ENCODE measurements at places on chromosomes 7 and 10.

- DNase-seq, result no peak
Measured at GRCh38 chr7:132940084-132940483, 141.8 kb downstream of the CHCHD3 start.

DNA sequence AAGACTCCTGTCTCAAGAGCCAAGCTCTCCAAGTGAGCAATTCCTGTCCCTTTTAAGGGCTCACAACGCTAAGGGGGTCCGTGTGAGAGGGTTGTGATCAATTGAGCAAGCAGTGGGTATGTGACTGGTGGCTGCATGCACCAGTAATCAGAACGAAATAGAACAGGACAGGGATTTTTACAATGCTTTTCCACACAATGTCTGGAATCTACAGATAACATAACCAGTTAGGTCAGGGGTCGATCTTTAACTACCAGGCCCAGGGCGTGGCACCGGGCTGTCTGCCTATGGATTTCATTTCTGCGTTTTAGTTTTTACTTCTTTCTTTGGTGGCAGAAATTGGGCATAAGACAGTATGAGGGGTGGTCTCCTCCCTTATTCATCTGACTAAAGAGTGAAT is 54.9 kb upstream of the SP4 start:
- no peak for DNase-seq

DNA sequence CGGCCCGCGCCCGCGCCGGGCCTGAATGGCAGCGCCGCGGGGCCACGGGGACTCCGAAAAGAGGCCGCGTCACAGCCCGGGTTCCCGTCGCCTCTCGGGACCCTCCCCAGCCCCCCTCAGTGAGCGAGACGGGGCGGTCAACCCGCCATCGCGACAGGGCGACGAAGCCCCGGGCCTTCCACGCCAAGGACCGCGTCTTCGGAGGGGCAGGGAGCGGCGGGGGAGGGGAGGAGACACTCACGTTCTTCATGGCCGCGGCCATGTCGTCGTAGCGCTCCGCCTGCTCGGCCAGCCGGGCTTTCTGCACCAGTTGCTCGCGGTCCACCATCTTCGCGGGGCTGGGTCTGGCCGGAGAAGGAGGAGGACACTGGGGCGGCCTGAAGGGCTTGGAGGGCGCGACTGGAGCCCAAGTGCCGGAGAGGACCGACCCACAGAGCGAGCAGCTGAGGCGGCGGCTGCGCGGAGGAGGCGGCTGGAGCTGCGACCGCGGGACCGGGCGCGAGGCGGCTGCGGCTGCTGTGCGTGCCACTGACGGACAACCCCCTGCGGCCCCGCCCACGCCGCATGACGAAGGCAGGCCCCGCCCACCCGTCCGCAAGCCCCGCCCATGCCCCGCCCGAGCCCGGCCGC is at the start of gene YWHAG:
TSS of gene YWHAG (minus strand) at position 511 of the 630 bp plus-strand sequence. CDS start at position 328, 183 bp downstream.
- DNase-seq, result peak; percentile 87

DNA sequence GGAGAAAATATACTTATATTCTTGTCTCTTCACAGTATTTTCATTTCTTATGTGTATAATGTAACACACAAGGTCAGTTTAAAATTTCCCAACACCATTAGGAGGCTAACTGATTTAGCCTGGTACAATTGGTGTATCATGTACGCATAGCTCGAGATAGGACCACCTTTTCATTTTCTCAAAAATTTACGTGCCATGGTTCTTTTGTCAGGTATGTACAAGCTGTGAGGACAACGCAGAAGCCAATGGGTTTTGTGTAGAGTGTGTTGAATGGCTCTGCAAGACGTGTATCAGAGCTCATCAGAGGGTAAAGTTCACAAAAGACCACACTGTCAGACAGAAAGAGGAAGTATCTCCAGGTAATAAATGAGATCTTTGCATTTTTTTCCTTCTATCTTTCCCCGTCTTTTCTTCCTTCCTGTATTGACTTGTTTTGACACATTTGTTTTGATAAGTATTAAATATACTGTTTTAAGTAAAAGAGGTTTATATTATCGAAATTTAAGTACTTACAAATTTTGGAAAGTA is 55.0 kb downstream of the TRIM24 start:
- DNase-seq, result no peak

DNA sequence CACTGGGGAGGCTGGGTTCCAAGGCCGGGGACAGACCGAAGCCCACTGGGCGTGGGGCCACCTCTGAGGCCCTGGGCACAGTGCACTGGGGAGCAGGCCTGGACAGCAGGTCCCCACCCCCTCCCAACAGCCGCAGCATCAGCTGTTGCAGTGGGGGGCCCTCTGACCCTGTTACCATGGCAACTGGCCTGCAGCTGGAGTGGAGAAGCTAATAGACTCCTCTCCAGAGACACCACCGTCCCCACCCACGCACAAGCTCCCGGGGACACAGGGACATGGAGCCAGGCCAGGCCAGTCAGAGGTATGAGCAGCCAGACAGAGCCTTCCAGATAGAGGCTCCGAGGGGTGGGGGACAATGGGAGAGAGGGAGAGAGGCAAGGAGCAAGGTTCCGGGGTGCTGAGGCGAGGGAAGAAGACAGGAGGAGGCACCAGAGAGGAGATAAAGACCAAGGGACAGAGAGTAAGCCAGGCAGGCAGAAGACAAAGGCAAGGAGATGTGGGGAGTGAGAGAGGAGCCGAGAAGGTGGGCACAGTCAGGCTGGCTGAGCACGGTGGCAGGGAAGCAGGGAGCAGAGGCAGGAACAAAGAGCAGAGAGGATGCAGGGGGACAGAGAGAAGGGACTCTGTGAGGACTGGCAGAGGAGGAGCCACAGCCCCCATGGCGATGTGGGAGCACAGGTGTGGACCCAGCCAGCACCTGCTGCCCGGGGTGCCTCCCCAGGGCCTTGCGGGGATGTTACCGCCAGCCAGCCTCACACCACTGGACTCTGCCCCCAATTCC is 6.7 kb downstream of the KCNH2 start:
- no peak for DNase-seq

- DNase-seq, result no peak
Measured at GRCh38 chr7:90843472-90843871, 247.4 kb downstream of the CDK14 start.

GRCh38 chr7:103373866-103374643 is 26.6 kb downstream of the PSMC2 start:
- DNase-seq, result no peak

DNA sequence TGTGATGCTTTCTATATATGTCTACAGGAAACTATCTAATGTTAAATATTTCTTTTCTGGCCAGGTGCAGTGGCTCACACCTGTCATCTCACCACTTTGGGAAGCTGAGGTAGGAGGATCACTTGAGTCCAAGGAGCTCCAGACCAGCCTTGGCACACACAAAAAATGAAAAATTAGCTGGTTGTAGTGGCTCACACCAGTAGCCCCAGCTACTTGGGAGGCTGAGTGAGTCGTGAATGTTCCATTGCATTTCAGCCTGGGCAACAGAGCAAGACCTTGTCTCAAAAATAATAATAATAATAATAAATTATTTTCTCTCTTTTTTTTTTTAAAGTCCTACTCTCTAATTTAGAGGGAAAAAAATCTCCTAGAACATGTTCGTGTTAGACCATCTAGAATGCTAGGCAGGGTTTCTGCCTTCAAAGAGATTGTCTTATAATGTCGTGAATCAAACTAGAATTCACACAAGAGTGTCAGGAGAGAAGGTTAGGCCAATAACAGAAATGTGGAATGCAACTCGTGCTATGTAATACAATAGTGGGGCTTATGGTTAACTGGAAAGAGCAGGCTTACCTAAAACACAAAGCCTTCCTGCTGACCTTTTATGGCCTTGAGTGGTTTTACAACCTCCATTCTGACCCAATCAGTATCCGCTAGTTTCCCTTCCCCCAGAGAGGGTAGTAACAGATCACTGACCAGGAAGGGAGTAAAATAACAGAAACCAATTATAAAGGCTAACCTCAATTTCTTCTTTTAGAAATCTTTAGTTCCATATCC is 46.3 kb downstream of the MYOF start:
- DNase-seq, result no peak

GRCh38 chr7:30920584-30921539 is 9.2 kb downstream of the AQP1 start:
- no peak for DNase-seq

DNA sequence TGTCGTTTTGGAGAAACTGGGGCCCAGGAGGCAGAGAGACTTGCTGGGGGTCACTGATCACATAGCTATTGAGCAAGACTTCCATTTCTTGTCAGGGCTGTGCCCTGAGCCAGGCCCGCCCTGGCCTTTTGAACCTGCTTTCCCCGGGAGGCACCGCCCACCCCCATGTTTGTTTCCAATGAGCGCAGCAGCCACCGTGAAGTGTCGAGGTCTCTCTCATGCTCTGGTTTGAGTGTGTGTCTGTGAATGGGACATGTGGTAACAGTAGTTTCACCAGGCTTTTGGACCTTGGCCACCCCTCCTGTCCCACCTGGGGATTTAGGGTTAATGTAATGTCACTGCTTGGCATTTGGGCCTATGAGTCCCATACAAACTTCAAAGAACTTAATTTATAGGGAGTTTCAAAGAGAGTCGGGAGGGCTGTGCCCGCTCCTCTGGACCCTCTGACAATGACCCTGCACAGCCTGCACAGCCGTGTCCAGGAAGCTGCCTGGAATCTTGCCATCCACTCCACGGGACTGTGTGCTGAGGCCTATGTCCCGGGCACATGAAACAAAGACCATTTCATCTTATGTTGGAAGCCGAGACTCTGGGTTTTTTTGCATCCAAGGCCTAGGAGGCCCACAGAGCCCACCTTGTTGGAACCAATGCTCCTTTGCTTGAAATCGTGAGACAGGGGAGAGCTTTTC is 6.3 kb downstream of the PRF1 start:
- no peak for DNase-seq

- DNase-seq, result no peak
Measured at GRCh38 chr7:53690411-53690810, 655.0 kb downstream of the POM121L12 start.

DNA sequence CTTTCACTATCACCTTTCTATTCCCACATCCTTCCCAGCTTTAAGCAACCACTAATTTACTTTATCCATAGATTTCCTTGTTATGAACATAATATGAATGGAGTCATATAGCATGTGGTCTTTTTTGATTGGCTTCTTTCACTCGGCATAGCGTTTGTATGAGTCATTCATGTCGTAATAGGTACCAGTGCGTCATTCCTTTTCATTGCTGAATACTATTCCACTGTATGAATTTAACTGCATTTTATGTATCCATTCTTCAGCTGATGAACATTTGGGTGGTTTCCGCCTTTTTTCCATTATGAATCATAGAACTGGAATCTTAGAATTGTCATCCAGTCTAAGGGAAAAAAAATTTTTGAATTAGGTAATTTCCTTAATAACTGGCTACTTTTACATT is 411.3 kb upstream of the AUTS2 start:
- no peak for DNase-seq

DNA sequence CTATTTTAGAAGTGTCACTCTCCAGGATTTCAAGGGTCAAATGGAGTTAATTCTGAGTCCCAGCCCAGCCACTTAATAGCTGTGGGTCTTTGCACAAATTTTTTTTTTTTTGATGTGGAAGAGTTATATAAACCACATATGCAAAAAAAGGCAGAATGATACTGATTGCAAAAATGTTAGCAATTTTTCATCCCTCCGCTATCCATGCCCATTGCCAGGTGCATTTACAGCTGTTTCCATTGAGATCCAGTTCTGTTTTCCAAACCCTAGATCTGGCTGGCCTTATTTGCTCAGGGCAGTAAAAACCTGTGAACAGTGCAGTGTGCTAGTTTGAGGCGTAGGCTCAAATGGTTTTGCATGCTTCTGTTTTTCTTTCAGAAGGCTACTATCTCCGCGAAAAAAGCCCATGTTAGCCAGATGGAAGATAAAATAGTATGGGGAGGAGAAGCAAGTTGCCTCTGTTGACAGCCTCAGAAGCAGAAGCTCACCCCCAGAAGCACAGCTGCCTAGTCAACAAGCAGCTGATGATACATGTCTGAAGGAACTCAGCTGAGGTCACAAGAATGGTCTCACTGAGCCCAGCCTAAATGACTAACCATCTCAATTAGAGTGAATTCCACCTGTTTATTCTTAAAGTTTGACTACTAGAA is 997 bp upstream of the ZNF138 start:
- no peak for DNase-seq

- no peak for DNase-seq
Measured at GRCh38 chr10:117470733-117471132, 71.8 kb upstream of the EMX2 start.

GRCh38 chr10:129320340-129320739 is 146.7 kb upstream of the MGMT start:
- no peak for DNase-seq

DNA sequence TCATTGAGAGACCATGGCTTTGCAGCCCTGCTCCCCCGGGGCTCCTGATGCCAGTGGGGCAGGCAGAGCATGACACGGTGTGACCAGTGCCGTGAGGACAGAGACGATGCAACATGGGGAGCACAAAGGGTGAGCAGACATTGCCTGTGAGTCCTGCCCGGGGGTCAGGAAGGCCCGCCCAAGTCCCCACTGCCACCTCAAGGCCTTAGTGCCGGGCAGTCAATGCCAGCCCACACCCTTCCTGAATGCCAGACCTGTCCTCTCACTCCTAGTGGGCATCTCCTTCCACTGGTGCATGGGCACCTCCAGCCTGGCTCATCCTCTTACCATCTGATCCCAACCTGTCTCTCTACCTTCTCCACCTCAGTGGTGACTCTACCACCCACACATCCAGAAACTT is 157.9 kb upstream of the ZMIZ1 start:
- DNase-seq, result no peak

All from CD8-positive, alpha-beta T cell (primary cell).